ENCODE measurements at places on chromosomes 16 and 17. TPM values are rescaled to one million over a fixed set of nuclear protein-coding genes. Genes with fewer than 3 reads are reported as not detected.

Gene MT4
- total RNA-seq = not detected

Gene CX3CL1
- 19.7 TPM for total RNA-seq

Gene RTN4RL1
- total RNA-seq = 9.3 TPM

Gene TBX6
- 3.7 TPM for total RNA-seq

Gene CES1
- total RNA-seq = 704 TPM

Gene CD300LB
- 0.49 TPM for total RNA-seq

Gene GRB7
- total RNA-seq = 92.8 TPM

Gene TNFSF13
- total RNA-seq = 120 TPM

DNA sequence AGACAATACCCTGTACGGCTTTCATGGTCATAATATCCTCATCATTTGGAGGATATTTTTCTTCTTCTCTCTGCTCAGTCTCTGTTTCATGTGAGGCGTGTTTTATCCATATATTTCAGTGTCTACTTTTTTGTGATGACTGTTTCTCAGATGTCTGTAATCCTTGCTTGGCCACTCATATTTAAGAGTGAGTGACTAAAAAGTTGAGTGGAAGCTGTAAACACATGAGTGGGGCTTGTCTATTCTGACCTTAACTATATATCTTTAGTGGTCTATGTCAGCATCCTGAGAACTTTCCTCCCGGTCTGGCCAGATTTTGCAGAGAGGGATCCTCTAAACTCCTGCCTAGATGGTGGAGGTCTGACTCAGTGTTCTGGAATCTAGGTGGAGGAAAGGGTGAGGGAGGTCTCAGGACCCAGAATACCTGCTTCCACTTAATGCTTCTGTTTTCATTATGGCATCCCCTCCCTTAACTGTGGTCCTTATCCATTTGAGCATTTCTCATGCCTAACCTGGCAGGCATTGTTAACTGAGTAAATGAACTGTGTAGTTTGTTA lies 6.0 kb downstream of the DDX19B start:
- no peak for DNase-seq

DNA sequence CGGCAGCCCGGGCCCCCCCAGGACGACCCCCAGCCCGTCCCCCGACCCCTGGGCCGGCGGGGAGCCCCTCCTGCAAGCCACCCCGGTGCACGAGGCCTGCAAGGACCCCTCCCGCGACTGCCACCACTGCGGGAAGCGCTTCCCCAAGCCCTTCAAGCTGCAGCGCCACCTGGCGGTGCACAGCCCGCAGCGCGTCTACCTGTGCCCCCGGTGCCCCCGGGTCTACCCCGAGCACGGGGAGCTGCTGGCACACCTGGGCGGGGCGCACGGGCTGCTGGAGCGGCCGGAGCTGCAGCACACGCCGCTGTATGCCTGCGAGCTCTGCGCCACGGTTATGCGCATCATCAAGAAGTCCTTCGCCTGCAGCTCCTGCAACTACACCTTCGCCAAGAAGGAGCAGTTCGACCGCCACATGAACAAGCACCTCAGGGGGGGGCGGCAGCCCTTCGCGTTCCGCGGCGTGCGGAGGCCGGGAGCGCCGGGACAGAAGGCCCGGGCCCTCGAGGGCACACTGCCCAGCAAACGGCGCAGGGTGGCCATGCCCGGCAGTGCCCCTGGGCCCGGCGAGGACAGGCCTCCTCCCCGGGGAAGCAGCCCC lies 15.6 kb upstream of the ZFPM1 start:
- no peak for DNase-seq

- no peak for DNase-seq
Measured at GRCh38 chr17:13395862-13396261, 205.9 kb downstream of the HS3ST3A1 start.

DNA sequence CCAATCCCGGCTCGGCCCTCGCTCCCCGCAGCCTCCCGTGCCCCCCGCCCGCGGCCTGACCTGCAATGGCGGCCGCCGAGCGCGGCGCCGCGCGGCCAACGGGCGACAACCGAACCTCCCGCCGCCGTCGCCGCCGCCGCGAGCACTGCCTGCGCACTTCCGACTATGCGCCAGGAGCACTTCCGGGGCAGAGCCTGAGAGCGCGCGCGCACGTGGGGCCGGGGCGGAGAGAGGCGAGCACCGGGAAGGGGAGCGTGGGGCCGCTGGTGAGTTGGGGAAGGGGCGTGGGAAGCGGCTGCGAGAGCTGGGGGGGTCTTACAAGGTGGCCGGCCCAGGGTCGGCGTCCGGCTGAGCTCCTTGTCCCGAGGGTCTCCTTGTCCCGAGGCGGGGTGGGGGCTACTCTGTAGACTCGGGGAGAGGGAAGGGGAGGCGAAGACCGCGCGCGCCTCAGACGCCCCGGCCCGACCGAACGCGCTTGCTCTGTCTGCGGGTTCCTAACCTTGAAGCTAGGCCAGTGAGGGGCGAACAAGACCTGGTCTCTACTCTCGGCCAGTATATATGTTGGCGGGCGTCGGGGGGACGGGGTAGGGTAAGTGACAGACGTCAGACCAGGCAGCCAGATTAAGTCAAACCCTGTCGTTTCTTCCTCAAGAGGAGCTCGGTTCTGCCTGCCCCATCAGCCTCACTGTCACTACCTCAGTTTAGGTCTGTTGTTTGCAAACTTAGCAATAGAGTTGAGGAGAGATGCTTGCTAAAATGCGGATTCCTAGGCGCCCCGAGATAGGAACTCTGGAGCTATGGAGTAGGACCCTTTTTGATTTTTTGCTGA lies at the start of the genes CHTF8 and UTP4:
TSS of gene CHTF8 (minus strand) at position 165 of the 829 bp plus-strand sequence. CDS start 11,130 bp downstream, outside the sequence.
TSS of gene UTP4 (plus strand) at position 226 of the 829 bp plus-strand sequence. CDS start 811 bp downstream, outside the sequence.
- DNase-seq = peak; percentile 82

GRCh38 chr17:81665205-81666091 lies 957 bp downstream of the OXLD1 start:
- DNase-seq = no peak

DNA sequence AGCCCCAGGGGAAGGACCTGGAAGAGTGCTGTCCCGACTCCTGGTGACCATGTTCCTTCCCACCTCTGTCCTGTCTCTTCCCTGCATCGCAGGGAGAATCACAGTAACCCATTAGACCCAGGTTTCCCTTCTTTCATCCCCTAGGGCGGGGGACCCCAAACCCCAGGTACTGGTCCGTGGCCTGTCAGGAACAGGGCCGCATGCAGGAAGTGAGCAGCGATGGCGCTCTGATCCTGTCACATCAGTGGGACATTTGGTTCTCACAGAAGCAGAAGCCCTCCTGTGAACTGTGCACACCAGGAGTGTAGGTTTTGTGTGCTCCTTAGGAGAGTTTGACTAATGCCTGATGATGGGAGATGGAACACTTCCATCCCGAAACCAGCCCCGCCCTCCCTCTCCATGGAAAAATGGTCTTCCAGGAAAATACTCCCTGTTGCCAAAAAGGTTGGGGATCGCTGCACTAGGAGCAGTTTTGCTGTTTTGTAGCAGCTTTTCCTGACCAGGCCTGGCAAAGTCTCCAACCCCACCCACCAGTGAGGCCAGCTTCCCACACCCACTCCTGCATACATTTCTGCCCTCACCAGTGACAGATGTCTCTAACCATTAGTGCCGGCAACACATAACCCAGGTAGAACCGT lies 10.5 kb downstream of the MNT start:
- DNase-seq = no peak

- no peak for DNase-seq
Measured at GRCh38 chr16:88651989-88652761, 1.3 kb upstream of the CYBA start.

- DNase-seq = no peak
Measured at GRCh38 chr16:14264327-14264943, 193.3 kb downstream of the MRTFB start.

- DNase-seq = no peak
Measured at GRCh38 chr16:11128211-11129141, 127.5 kb downstream of the SOCS1 start.

DNA sequence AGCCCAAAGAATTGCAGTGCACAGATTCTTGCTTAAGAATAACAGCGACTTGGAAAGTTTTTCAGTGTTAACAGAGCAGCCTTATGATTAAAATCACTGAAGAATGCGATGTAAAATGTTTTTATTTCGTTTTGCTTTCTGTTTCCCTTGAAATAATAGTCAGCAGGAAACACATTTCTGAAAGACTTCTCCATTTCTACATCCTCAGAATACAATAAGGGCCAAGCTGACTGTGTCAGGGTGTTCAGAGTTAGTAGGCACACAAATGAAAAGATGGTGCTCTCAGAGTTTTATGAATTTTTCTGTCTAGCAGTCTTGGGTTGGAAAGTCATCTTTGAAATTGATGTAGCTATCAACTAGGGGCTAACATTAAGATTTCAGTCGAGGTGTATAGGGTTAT lies 582.9 kb upstream of the RBFOX1 start:
- DNase-seq = no peak

DNA sequence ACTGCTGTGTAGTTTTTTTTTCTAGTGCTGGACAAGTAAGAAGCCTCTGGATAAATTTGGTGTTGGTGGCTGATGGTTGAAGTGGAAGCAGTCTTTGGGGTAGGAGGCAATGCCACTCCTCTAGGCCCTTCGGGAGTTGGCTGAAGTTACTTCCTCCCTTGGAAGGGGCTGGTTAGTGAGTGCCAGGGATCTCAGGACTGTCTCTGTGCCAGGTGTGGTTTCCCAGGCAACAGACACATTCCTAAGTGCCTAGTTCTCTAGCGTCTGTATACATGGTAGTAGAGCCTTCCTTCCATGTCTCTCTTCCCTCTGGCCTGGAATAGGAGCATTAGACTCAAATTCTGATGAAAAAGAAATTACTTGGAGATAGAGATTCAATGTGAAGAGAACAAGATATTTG lies 15.3 kb downstream of the TMEM98 start:
- DNase-seq = no peak

DNA sequence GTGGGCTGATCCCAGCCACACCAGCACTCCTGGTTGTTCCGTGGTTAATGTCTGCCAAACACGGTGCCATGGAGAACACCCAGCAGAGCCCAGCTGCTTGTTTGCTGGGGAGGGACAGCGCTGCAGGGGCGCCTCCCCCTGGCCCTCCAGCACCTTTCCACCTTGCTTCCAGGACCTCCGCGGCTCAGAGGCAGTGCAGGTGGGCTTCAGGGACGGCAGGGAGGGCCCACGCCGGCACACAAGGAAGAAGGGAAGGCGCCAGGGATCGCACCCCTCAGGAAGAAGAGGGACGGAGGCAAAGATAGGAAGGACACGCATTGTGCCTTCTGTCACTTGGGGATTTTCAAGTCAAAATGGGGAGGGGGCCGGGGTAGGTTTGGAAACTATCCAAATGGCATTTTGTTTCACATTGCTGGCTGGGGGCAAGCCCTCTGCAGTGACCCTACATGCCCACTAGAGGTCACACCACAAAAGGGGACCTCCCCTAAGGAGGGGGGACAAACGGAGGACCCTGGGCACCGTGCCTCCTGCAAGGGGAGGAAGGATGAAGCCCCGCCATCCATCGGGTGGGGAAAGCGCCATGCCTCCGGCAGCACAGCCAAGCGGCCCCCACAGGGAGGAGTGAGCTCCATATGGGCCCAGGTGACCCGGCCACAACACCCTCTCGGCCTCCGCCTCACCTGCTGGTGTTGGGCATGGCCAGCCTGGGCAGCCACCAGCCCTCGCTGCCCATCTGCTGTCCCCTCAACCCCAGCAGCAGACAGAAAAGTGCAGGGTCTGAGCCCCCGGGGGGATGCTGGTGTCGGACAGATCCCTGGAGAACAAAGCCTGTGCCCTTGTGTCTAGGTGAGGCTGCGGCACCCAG lies 7.5 kb upstream of the C16orf95 start:
- no peak for DNase-seq

DNA sequence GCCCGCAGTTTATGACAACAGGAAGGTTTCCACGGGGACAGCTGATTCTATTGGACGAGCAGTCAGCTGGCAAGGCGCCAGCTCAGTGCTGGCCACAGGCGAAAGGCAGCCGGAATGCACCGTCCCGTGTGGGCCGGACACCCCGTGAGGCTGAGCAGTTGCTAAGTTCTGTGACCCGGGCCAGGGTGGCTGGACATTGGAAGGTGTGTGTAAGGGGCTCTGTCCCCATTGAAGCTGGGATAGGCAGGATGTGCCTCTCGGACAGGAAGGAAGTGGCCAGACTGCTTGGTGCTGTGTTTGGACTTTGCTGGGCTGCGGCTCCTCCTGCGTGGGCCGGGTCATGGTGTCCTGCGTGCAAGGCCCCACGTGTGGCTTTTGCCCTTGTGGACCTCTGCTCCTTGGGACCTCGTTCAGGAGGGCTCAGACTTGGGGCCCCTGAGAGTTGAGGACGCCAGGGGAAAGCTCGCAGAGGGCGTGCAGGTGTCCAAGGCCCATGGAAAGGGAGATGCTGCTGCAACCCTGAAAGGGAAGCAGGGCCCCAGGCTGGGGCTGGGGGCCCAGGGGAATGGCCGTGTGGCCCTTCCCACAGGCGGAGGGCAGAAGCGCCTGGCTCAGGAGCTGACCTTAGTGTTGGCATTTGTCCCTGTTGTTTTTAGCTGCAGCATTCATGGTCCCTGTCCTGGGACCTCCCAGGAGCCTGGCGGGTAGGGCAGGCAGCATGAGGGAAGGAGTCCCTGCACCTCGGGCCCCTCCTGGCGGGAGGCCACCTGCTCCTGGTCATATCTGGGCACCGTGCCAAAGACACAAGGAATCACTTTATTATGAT lies 10.0 kb downstream of the BAIAP2 start:
- peak; percentile 83 for DNase-seq

GRCh38 chr17:37774504-37774903 lies 29.6 kb upstream of the HNF1B start:
- DNase-seq = no peak

- no peak for DNase-seq
Measured at GRCh38 chr16:73047221-73047535, 750 bp downstream of the ZFHX3 start.

- peak; percentile 45 for DNase-seq
Measured at GRCh38 chr16:20901436-20902112, 1.0 kb downstream of the LYRM1 start.

DNA sequence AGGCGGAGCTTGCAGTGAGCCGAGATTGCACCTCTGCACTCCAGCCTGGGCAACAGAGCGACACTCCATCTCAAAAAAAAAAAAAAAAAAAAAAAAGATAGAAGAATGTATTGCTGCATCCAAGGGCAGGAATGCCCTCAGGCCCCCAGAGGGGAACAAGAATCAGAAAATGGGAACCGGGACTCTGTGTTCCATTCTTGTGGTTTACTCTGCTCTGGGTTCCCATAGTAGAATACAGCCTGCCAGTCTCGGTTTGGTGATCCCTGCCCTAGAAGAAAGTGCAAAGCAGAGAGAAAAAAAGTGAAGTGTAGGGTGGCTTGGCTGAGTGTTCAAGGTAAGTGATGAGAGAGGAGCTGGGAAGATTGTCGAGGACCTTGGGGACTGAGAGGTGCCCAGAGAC lies 27.4 kb upstream of the KDM6B start:
- DNase-seq = no peak

- DNase-seq = no peak
Measured at GRCh38 chr16:68972720-68973119, 129.4 kb downstream of the TANGO6 start.

- no peak for DNase-seq
Measured at GRCh38 chr16:56877486-56878182, 12.6 kb downstream of the SLC12A3 start.

GRCh38 chr16:49494474-49494873 lies 120.9 kb downstream of the C16orf78 start:
- DNase-seq = no peak

DNA sequence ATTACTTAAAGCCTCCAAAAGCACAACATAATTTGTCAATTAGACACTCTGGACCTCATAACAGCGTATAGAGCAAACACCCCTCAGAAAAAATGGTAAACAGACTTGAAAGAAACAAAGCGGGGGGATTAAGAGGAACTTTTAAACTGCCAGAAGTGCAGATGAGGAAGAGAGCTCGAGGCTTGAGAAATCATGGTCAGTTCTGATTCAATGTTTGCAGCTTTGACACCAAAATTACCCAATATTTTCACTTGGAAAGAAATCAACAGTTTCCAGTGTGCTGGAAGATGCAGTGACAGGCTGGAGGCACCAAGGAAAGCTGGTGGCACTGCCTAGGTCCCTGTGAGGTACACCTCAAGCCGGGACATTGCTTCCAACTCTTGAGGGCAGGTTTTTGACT lies 180.9 kb upstream of the TOX3 start:
- no peak for DNase-seq

Data from mucosa of gallbladder (tissue), 1 donor.